Left ventricle myocardium inferior (tissue), 1 donor: ENCODE measurements at places on chromosomes 13 and 19.

DNA sequence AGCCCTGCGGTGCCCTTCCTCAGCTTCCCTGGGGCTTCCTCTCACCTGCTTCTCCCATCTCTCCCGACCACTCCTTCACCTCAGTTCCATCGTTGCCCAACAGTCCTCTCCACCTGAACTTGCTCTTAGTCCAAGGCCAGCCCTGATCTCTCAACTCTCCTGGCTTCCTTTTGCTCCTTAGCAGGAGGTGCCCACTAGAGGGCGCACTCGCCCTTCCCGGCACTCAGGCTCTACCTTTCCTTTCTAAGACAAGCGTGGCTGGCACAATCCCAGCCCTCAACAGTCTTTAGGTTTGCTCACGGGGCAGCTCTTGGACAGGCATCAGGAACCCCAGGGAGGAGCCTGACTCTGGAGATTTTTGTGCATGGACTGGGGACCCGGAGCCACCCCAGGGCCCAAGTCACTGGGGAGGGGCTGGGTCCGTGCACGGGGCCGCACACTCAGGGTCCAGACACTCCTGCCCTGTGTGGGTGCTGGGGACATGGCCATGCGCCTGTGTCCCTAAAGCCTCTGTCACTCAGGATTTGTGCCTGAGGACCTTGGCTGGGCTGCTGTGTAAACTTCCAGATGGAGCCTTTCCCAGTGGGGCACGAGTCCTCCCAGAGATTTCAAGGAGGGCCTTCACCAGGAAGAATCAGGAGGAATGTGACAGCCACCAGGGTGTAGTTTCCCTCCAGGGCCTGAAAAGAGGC is 12.1 kb upstream of the CEACAM8 start:
- DNase-seq: peak; percentile 23

GRCh38 chr13:72427757-72428528 is 299.5 kb downstream of the MZT1 start:
- DNase-seq: no peak

GRCh38 chr19:17079710-17080439 is 4.3 kb downstream of the MYO9B start:
- DNase-seq: peak; percentile 61

- DNase-seq: no peak
These were observed 423.8 kb upstream of the GPC6 start for GRCh38 chr13:92802776-92803175.

DNA sequence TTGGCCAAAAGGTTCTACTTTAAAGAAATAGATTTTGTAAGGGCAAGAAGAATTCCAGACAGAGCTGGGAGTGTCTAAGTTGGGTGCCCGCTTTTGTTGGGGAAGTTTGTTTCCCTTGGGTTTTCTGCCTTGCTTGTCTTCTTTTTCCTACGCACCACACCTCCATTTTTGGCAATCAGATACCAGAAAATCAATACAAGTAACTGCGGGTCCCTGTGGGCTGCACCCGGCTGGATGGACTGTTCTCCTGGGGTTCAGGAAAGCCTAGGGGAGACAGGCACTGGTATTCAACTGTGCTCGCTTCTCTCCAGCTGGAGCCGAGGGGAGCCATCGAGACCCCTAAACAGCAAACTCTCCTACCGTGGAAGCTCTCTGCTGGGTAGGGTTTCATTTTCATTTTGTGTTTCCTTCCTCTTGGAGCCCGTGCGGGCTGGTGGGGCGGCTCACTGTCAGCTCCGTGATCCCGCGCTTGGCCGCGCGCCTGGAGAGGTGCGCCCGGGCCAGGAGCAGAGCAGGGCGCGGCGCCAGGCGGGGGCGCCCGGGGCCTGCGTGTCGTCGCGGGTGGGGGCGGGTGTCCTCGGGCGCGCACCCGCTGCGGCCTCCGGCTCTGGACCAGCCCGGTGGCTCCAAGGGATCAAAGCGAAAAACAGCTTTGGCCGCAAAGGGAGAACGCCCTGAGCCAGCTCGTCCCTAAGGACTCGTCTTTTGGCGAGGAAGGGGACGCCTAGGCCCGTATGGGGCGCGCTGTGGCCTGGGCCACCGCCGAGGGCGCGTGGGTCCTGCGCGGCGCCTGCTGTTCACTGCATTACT is 347.2 kb downstream of the ZNF536 start:
- DNase-seq: peak; percentile 81

DNA sequence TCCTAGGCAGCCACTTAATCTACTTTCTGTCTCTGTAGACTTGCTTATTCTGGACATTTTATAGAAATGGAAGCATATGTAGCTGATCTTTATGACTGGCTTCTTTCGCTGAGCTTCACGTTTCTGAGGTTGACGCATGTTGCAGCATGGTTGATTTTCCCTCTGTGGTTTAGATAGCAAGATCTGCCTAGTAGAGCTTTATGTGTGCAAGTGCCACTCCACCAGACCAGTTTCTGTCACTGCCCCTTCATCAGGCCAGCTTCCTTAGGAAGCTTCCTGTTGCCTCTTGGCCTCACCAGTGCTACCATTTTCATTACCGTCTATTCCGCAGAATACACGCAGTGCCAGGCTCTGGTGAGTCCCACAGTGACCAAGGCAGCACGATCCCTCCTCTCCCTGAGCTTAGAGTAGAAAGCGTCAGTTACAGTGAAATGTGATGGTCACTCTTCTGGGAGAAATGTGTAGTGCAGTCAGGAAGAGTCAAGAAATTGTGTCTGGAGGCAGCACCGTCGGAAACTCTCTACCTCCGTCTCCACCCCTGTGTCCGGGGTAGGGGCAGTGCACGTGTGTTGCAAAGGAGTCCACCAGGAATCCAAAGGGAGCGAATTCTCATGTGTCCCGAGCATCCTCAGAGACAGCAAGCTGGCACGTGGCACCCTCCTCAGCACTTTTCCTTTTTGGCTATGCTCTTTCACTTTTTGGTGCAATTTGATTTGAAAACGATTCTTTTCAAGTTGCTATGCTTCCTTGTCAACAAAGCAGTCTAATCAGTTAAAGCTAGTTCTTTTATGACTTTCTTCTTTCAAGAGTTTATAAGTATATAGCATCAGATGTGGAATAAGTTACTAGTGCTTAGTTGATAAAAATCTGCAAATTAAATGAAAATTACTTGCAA is 45.4 kb upstream of the GPR183 start:
- no peak for DNase-seq

DNA sequence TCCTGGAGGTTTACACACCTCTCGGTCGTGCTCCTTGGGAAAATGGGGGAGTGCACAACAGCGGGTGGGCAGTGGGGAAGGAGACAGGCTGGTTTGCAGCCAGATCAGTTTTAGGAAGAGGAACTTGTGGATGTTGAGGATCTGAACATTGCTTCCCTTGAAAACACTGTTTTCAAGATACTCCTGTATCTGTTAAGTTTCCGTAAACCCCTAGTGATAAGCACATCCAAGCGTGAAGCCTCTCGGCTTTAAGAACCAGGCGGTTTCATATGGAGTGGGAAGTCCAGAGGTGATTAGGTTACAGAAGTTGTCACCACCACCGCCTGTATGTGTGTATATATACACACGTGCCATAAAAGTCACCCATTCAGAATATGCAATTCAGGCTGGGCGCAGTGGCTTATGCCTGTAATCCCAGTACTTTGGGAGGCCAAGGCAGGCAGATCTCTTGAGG is 47.4 kb downstream of the SIPA1L3 start:
- DNase-seq: no peak

GRCh38 chr13:99197117-99197651 is 3.5 kb upstream of the UBAC2 start:
- no peak for DNase-seq

- DNase-seq: peak; percentile 86
These were observed at the start of gene TEAD2 for GRCh38 chr19:49362048-49362928. Gene TEAD2 (minus strand): TSS chr19:49362416. CDS start chr19:49360075, 2,341 bp downstream.

GRCh38 chr19:40599331-40599901 is 1.8 kb upstream of the LTBP4 start:
- DNase-seq: no peak

DNA sequence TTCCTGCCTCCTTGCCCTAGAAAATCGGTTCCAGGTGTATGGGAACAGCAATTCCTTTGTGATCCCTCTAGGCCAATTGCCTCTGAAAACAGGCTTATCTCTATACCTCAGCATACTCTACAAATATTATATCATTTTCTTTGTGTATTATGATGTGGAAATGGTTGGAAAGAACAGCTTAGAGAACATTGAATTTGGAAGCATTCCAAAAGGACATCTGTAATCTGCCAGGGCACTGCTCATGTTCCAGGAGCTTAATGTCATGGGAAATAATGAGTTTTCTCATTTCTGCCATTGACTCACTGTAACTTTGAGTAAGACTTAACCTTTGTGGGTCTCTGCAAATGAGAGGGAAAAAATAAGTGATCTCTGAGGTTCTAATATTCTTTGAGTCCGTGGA is 147.3 kb downstream of the UFM1 start:
- no peak for DNase-seq

DNA sequence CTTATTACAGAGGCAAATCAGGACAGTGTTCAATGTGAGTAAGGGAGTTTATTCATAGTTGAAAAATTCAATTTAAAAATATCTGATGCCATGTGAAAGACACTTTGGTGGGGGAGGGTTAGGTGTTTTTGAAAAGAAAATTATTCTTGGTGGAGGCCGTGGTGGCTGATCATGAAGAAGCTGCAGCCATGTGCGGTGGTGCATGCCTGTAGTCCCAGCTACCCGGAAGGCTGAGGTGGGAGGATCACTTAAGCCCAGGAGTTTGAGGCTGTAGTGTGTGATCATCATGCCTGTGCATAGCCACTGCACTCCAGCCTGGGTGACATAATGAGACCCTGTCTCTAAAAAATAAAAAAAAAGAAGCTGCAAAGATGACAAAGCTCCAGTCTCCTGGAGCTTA is 28.6 kb downstream of the WDFY2 start:
- DNase-seq: no peak

- no peak for DNase-seq
These were observed 57.7 kb upstream of the LDLR start for GRCh38 chr19:11031421-11032070.

- no peak for DNase-seq
These were observed 383.7 kb downstream of the DIAPH3 start for GRCh38 chr13:59780058-59780457.

- DNase-seq: peak; percentile 88
These were observed 441.5 kb upstream of the KLF12 start for GRCh38 chr13:74575729-74576125.

- no peak for DNase-seq
These were observed 350.1 kb downstream of the FOXO1 start for GRCh38 chr13:40316301-40316700.

GRCh38 chr13:61316647-61317046 is 99.0 kb downstream of the PCDH20 start:
- DNase-seq: no peak
